ENCODE measurements at places on chromosomes 1 and 21. TPM values are rescaled to one million over a fixed set of nuclear protein-coding genes. Genes with fewer than 3 reads are reported as not detected.

GRCh38 chr1:86466109-86466844, 2.5 kb upstream of the CLCA1 start:
- no peak for DNase-seq

The PALMD gene
- 9.7 TPM for polyA plus RNA-seq

The GBP5 gene
- polyA plus RNA-seq: 0.78 TPM

The SLAMF7 gene
- polyA plus RNA-seq: 2.9 TPM

- DNase-seq: no peak
These were observed 880 bp upstream of the MTF2 start for GRCh38 chr1:93078203-93078602.

The MFAP2 gene
- 0.81 TPM for polyA plus RNA-seq

- no peak for DNase-seq
These were observed 2.6 kb downstream of the ALPL start for GRCh38 chr1:21511579-21512522.

DNA sequence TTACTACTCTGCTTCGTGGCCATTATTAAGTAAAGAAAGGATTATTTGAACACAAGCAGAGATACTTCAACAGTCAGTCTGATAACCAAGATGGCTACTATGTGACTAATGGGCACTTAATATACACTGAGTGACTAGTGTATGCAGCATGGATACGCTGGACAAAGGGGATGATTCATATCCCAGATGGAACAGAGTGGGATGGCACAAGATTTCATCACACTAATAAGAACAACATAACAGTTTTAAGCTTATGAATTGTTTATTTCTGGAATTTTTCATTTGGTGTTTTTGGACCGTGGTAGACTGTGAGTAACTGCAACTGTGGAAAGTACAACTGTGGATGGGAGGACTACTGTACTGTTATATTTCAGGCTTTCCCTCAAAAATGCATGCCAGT, 9.4 kb downstream of the ZCCHC17 start:
- no peak for DNase-seq

DNA sequence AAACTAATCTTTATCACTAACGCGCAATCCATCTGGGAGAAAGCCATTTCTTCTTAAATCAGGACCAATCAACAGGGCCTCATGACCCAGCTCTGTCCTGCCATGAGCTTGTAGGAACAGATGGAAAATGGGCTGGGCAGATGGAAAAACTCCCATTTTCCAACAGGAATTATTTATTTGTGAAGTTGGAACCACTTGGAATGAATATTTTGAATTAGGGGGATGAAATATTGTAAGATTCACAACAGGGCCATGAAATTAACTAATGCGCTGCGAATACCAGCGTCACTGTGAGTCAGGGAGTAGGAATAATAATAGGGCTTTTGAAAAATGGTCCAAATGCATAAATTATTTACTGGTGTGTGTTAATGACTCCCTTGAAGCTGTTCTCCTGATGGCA, 53.1 kb upstream of the CYP2J2 start:
- DNase-seq: no peak

DNA sequence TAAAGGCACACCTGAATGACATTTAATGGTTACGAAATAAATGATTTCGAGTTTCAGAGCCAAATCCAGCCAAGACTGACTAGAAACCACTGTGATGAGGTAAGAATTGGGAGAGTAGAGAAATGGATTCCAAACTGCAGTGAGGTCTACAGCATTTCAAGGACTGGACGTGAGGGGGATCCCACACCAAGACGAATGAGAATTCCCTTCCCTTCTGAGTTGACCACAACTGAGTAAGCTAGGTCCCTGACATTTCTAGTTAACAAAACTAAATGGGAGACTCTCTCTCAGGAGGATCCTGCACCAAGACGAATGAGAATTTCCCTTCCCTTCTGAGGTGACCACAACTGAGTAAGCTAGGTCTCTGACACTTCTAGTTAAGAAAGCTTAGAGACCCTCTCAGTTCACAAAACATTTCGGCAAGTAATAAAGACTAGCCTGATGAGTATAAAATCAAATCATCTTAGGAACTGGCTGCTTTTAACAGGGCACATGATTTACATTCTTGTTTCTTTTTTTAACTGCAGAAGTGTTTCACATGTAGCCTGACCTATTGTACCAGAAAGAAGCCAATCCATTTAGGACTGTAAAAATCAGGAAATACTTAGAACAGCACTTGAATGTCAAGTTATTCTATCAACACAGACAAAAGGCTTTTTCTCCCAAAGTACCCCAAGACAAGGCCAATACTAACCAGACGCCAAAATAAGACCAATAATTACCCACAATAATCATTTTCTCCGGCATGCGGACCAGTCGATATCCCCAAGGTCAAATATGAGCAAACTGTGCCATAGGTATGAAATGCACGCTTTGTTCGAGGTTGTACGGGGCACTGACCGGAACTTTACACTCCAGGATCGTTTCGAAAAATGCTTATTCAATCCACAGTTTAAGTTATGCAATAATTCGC, 1.4 kb upstream of the SPATA1 start:
- peak; percentile 39 for DNase-seq

- no peak for DNase-seq
These were observed 54.4 kb upstream of the WDR26 start for GRCh38 chr1:224488806-224489499.

GRCh38 chr1:186082235-186082937, 292.7 kb downstream of the TPR start:
- peak; percentile 44 for DNase-seq

- DNase-seq: no peak
These were observed 18.0 kb upstream of the IFNAR2 start for GRCh38 chr21:33211732-33212131.

DNA sequence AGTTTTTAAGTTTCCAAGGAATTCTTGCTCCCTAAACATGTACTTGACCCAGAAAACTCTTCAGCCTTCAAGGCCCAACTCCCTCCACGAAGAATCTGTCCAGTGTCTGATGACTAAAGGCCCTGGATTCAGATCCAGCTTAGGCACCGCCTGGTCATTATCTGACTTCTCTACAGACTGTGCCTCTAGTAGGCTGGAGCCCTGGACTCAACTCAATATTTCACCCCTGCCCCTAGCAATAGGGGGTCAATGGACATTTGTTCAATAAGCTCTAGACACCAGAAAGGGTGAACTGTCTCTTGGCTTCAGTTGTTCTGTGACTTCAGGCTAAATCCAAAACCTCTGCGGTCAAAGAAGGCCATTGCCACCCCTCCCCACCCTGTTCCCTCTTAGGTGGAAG, 34.5 kb downstream of the NUAK2 start:
- no peak for DNase-seq

DNA sequence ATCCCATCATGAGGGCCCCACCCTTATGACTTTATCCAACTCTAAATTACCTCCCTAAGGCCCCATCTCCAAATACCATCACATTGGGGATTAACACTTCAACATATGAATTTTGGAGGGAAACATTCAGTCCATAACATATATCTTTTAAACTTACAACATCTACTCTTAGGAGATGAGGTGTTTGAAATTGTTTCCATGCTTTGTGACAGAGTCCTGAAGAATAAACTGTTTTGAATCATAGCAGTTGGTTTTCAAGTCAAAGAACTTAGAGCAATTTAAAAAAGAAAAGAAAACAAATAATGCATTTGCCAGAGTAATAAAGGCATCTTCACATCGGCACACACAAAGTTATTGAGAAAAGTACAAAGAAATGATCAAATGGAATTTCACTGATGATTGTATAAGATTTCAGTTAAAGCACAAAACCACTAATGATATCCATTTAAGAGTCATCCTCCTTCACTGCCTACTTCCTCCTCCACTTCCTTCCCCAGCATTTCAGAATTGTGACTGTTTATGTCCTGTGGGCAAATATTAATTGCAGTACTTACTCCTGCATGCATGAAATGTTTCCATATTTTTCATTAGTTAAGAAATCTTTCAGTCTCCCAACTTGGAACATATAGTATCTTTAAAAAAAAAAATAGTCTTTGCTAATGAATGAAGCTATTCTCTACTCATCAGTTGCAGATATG, 202.0 kb downstream of the LRRC40 start:
- DNase-seq: no peak

The AMIGO1 gene
- polyA plus RNA-seq: 1.7 TPM

DNA sequence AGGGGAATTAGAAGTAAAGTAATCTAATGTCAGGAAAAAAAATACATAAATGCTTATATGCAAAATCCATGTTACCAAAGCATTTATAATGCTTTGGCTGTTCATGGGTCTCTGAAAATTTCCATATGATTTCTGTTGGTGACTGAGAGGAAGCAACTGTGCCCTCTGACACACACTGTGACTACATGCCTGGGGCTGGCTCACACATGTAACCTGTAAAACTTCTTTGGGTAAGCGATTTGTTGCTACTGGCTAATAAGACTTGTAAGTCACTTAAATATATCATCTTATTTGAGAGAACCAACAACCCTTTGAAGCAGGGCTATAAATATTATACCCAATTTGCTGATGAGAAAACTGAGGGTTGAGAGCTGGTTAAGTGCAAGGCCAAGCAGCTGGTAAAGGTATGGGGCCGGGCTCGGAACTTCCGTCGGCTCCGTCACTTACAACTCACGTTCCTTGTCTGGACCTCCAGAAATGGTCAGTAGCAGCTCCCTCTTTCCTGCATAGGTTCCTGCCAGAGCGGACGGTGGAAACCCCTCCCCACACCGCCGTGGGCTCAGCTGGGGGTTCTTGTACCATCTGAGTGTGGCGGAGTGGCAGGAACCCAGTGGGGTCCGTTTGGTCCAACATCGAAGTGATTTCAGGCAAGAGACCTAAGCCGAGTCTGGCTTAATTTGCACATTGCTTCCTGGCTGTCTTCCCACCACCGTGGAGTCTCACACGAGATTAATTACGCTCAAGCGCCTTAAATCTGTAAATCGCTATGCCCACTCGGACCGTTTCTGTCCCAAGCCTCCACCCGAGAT, 714 bp downstream of the DFFA start:
- no peak for DNase-seq

The CFAP107 gene
- not detected for polyA plus RNA-seq

The OPN3 gene
- polyA plus RNA-seq: 11.3 TPM

DNA sequence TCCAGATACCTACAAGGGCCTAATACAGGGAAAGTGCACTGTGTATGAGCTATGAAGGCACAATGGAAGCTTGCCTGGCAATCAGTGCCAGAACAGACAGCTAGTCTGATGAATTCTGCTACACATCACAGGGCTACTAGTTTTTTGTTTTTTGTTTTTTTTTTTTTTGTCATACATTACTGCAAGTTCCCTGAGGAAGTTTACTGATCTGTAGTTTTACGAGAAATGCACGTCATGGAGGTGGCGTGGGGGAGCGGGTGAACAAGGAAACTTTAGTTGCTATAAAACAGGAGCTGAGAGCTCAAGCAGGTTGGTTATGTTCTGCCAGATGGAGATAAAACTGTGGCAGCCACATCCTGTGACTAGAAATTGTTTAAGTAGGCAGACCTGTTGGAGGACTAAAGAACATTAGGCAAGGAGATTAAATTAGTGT, 17.7 kb downstream of the PTPRC start:
- DNase-seq: no peak

DNA sequence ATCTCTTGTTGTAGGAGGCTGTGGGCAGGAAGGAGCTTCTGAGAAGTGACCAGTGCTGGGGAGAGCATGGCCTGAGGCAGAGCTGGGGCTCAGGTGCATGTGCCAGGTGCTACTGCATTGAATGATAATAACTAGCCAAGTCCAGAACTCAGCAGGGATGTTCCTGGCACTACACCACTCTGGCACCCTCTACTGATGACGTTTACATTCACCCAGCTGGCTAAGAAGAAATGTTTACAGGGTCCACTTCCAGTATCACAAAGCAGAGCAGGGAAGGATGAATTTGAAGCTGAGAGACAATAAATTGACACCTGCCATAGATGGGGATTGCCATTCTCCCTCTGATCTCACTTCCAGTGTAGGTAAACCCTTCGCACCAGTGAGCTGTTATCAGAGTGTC, 411.8 kb downstream of the SETD4 start:
- no peak for DNase-seq

GRCh38 chr1:84301004-84301784, at the start of gene SAMD13:
Gene SAMD13, plus strand, starts transcription at chr1:84301708. Its CDS starts 1,527 bp downstream, at chr1:84303235.
- DNase-seq: peak; percentile 49

DNA sequence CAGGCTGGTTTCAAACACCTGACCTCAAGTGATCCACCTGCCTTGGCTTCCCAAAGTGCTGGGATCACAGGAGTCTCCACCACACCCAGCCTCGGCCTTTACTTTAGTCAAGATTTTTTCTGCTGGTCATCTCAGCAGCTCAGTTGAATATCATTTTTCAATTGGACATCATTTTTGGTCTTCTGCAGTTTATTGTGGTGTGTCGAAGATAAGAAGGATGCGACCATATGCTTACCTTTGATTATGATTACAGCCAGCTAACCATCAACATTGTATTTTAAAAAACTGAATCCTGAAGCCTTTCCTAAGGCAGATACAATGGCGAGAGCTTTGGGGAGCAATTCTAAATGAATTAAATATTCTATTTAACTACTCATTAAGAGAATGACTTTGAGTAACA, 12.3 kb upstream of the NFIA start:
- no peak for DNase-seq

DNA sequence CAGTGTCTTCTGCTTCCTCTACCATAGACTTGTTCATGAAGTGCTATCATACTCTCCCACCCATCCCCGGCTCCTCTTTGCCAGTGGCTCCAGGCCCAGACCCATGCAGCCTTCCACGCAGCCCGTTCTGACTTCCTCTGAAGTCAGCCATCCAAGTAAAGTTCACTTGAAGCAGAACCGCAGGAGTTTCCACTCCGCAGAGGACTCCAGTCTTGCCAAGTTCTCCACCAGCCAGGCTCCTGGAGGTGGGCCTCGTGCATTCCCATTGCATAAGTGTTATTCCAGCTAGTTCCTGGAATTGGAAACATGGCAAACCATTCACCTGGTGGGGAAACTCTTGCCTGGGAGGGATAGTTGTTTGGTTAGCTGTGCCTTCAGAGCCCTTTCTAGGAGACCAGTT, 185.1 kb downstream of the PLPP3 start:
- no peak for DNase-seq

- DNase-seq: no peak
These were observed 1753.4 kb downstream of the MRPL39 start for GRCh38 chr21:23853796-23854379.

GRCh38 chr1:31523012-31523411, 53.3 kb upstream of the TINAGL1 start:
- no peak for DNase-seq

Measured in liver (tissue), 10 donors.